ENCODE measurements at places on chromosomes 1 and 21.

DNA sequence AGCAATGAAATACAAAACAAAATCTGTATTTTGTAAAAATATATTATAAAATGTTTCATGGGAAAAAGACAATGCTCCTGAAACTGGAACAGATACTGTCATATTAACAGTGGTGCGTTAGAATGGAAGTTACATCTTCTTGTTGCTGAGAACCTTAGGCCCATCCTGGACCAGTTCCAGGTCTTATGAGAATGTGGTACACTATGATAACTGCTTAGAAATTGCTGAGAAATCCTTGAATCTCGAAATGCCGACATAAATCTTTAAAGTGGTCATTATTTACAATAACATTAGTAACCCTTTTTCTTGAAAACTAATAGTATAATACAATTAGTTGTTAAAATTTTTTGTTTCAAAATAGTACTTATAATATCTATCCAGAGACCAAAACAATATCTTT is 747.9 kb upstream of the NCAM2 start:
- DNase-seq = no peak

- no peak for DNase-seq
Observed at GRCh38 chr1:112083487-112083886, 94.0 kb upstream of the KCND3 start.

- DNase-seq = no peak
Observed at GRCh38 chr1:36947384-36947783, 86.9 kb downstream of the GRIK3 start.

GRCh38 chr1:193960040-193960439 is 773.6 kb upstream of the B3GALT2 start:
- no peak for DNase-seq
